Cortex of kidney (tissue), 1 donor: ENCODE measurements at places on chromosomes 3 and 15.

GRCh38 chr15:39279311-39279710 is 301.6 kb upstream of the THBS1 start:
- no peak for DNase-seq

GRCh38 chr15:63899193-63899592 is 65.4 kb upstream of the HERC1 start:
- DNase-seq: no peak

GRCh38 chr3:33612607-33613006 is 105.4 kb downstream of the CLASP2 start:
- no peak for DNase-seq

- no peak for DNase-seq
Observed at GRCh38 chr3:72162649-72163184, 377.8 kb upstream of the PROK2 start.

DNA sequence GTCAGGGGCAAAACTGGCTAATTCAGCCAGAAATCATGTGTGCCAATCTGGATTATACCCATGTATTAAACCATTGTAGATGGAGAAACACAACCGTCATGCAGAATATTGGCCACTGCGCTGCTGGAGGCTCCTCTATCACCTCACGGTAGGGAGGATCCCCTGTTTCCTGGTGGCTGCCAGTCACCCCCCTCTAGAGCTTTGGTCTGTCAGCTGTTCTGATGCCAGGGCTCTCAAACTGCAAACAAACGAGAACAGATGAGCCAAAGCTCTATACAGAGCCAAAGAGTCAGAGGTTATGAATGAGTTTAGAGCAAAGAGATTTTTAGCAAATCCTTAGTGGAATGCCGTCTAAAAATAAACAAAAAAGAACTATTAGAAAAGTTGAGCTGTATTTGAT is 62.5 kb downstream of the IL20RB start:
- no peak for DNase-seq

GRCh38 chr3:46239952-46240351 is 2.3 kb upstream of the CCR3 start:
- no peak for DNase-seq

DNA sequence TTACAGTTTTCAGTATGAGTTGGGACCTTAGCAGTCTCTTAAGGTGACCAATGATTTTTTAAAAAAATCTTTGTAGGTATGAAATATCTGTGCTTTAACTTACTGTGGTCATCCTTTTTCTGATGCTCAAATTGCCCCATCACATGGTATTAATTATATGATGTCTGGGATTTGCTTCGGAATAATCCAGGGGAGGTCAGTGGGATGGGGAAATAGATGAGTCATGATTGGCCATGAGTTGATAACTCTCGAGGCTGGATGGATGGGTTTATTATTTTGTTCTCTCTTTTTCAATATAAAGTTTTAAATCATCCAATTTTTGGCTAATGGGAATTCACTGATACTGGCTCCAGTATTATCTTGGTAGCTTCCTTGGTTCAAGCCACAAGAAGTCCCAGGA is 370.3 kb upstream of the TPM1 start:
- DNase-seq: no peak

GRCh38 chr3:99878005-99878404 is 60.3 kb downstream of the CMSS1 start:
- no peak for DNase-seq

DNA sequence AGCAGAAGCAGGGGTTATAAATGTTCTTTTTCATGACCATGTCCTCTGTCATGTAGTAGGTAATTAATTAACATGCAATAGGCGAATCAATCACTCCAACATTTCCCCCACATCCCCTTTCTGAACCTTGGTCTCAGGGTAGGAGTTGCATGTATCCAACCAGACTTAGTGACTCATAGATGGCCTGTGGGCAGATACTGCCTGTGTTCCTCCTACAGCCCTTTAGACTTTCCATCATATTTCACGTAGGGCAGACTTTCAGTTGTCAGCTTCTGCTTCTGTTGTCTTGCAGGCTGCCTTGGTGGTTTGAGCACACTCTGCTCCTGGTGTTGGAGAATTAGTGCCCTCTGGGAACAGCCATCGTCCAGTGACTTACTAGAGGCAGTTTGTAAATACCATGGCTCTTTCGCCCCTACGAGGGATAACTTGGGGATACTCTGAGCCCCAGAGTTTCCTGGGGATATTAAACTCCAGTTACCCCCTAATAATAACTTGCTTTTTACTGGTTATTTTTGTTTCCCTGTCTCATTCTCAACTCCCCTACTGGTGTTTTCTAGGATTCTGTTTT is 244.4 kb downstream of the EDEM1 start:
- no peak for DNase-seq
